ENCODE measurements at places on chromosomes 1 and 21.

DNA sequence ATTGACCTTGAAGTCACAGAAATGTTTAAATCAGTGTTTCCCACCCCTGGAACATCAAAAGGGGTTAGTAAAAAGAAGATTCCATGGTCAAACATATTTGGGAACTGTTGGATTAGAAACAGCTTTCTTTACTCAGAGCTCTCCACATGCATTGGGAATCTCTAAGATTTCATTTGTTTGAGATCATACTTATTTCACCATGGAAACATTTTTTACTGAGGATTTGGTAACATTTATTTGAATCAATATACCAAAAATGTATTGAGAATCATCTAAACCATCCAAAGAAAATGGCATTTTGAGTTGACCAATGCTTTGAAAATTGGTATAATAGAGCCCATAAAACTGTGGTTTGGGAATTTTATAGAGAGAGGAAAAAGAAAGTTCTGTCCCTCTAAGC is 25.3 kb downstream of the NGF start:
- DNase-seq: no peak

DNA sequence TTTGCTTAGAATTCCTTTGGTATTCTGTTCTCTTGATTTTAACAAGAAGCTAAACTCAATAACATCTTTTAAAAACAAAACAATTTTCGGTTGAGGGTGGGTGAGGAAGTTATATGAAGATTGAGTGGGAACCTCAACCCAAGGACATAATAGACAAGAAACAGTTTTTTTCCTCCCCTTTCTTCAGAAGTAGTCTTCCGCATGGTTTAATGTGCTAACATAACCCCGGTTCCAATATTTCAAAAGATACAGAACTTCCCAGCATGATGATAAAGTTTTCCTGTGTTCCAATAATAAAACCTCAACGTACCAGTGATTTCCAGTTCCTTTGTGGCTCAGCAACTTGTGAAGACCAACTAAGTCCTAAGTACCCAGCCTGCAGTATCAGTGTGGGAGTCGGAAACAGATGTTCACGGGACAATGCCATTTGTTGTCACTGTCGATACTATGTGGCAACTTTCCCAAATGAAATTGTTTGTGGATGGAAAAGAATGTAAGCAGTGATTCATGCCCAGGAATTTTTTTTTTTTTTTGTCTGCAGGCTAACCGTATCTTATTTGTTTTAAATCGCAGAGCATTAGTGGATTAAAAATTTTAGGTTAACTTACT is 48.5 kb downstream of the NR5A2 start:
- peak; percentile 62 for DNase-seq

DNA sequence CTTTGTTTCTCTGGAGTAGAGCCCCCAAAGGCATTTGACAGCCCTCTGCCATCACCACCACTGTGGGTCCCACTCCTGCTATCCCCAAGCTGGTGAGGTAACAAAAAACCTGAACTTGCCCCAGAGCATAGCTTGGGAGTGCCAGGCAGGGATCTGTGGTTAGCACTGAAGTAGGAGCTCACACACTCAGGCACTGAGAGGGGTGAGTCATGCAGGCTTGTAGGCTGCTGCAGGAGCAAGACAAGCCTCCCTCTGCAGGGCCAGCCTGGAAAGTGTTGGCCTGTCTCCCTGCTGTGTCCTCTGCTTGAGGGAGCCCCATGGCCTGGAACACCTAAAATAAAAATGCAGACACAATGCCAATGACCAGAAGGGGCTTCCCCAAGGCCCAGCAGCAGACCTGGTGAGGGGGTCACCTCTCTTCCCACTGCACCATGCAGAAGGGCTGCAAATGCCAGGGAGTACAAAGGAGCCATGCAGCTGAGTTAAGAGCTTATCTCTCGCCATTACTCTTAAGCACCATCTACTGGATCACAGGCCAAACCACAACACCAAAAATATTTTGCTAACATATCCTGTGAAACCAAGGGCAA is 108.9 kb upstream of the POGK start:
- DNase-seq: no peak

- DNase-seq: no peak
These were observed 9.2 kb upstream of the KCNQ4 start for GRCh38 chr1:40774266-40774998.

GRCh38 chr1:208157769-208158168 is 86.4 kb downstream of the PLXNA2 start:
- DNase-seq: no peak

GRCh38 chr1:200238311-200238710 is 171.5 kb downstream of the ZNF281 start:
- DNase-seq: no peak

DNA sequence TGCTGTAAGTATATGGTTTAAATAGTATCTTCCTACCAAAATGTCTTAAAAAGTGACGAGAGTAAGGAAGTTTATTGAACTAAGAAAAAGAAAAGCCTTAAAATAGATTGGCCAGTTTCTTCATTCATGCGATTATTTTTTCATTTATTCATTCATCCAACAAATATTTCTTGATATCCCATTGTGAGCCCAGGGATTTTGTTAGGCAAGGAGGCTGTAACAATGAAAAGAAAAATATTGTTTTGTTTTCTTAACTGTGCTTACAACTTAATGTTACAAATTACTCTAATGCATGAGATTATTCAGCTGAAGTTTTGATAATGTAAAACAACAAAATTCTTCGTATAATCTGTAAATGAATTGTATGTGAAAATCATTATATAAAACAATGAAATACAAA is 882.0 kb downstream of the LTN1 start:
- DNase-seq: no peak
